ENCODE measurements at places on chromosomes 12 and 14.
A peak's percentile ranks its signal among the peaks of the same experiment; 100 is the strongest.

- DNase-seq = no peak
Measured at GRCh38 chr14:74583689-74584434, 28.2 kb downstream of the LTBP2 start.

DNA sequence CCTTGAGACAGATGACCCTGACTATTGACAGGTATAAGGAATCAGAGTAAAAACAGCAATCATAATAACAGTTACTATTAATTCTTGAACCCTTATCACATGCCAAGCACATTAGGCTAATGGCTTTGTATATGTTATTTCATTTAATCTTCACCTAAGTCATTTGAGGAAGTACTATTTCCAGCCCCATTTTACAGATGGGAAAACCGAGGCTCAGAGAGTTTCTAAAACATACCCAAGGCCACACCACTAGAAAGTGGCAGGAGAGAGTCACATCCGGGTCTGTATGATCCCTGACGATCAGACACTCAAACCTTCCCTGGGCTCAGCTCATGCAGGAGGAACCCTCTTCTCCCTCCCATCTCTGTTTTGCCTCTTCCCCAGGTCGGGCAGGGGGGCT is 209.5 kb downstream of the RBM19 start:
- DNase-seq = no peak

DNA sequence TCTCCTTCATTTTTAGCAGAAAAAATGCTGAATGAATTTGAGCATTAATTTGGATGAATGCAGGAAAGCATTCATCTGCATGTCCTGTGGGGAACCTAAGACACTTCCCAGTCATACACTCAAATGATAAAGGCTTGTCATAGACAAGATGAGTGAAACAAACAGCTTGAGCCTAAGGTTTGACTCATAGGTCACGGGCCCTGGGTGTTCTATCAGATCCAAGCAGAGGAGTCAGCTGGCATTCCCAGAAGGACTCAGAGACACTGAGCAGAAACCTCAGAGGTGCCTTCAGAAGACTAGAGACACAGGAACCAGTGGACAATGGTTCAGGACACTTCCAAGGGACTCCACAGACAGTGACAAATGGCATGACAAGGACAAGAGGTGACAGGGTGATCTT is 183.9 kb downstream of the NTF3 start:
- DNase-seq = no peak

GRCh38 chr14:79278798-79279644 is 932.3 kb downstream of the DIO2 start:
- DNase-seq = no peak

DNA sequence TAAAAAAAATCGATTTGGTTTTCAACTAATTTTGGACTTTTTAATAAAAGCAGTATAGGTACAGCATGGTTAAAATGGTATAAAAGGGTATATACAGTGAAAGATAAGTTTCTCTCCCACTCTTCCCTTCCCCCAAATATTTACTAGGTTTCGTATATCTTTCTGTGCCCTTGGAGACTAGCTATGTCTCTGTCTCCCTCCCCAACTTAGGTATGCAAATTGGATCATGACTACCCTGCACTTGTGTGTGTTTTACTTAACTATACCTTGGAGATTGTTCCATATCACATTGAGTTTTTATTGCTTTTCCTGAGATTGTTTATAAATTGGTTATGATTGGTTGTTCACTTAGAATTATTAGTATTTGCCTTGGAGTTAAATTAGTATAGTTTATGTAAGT is 19.4 kb downstream of the AEBP2 start:
- no peak for DNase-seq

DNA sequence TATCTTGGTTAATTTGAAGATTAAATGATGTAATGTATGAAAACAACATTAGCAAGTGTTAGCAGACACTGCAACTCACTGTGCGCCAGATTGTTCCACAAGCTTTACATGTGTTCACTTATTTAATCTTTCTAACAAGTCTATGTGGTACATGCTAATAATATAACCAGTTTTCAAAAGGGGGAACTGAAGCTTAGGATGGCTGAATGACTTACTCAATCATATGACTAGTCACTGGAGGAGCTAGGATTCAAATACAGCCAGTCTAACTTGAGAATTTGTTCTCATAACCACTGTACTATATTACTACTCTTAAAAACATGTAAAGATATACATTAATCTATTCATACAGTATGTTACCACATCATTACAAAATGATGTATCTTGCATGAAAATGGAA is 60.5 kb upstream of the LRIG3 start:
- DNase-seq = no peak

GRCh38 chr14:81209167-81209836 is 11.5 kb downstream of the GTF2A1 start:
- DNase-seq = no peak

DNA sequence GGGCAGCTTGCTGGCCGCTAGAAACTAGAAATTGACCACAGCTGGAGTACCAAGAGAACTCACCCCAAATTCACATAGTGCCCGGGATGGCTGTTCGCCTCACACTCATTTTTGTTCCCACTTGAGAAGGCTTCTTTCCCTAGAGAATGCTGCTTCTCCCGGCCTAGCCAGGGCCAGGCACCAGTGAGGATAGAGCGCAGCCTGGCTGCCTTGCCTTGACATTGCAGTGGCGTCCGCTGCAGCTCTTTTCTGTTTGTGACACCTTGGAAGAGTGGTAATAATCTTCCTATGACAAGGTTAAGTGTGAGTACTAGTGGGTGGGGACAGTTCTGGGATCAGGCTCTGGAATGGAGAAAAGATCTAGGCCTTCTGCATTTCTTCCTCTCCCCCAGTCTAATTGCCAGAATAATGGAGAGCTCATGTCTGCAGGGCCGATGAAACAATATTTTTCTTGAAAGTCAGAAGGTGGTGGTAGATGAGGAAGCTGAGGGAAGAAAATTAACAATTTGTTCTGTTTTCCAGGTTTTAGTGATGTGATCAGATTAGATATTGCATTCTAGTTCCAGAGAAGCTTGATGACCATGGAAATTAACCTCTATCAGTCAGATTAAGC is 3.7 kb downstream of the TMEM253 start:
- DNase-seq = peak; percentile 72
